ENCODE measurements at places on chromosomes 6 and 20. TPM values are rescaled to one million over a fixed set of nuclear protein-coding genes. Genes with fewer than 3 reads are reported as not detected.

The TBPL1 gene
- 40.0 TPM for total RNA-seq

The SLC17A3 gene
- 0.23 TPM for total RNA-seq

The CCN5 gene
- not detected for total RNA-seq

The DEFB132 gene
- total RNA-seq, result not detected

The FNDC1 gene
- 1.2 TPM for total RNA-seq

Measured in endothelial cell (in vitro differentiated cells).